Parietal lobe (tissue), 2 donors: ENCODE measurements at places on chromosomes 2 and 18. TPM values are rescaled to one million over a fixed set of nuclear protein-coding genes. Genes with fewer than 3 reads are reported as not detected.

Gene CMPK2
- 8.1 TPM for total RNA-seq

Gene RUFY4
- total RNA-seq = not detected

Gene TAF4B
- 3.4 TPM for total RNA-seq

Gene RGPD3
- 1.3 TPM for total RNA-seq

Gene FBXO15
- total RNA-seq = 5.9 TPM

Gene CYTIP
- 2.5 TPM for total RNA-seq

Gene SPHKAP
- total RNA-seq = 51.3 TPM

Gene FAP
- total RNA-seq = 1.3 TPM

Gene TMEM178A
- total RNA-seq = 32.2 TPM

Gene FOXI3
- total RNA-seq = 0.63 TPM

Gene IL1F10
- total RNA-seq = not detected

Gene MAPRE3
- total RNA-seq = 35.7 TPM

Gene MTCL1
- 61.0 TPM for total RNA-seq

Gene MC4R
- 1.3 TPM for total RNA-seq

Gene IL36A
- total RNA-seq = not detected

Gene FSIP2
- total RNA-seq = 11.0 TPM

Gene RAPGEF4
- total RNA-seq = 27.5 TPM

Gene FTCDNL1
- 3.1 TPM for total RNA-seq

Gene B4GALT6
- 10.3 TPM for total RNA-seq

Gene PRKAG3
- total RNA-seq = not detected

Gene PROKR1
- 2.8 TPM for total RNA-seq

Gene SERPINB7
- not detected for total RNA-seq

Gene CD226
- total RNA-seq = 1.3 TPM

Gene STARD6
- total RNA-seq = not detected

Gene CD8A
- 1.3 TPM for total RNA-seq

Gene SPC25
- 5.9 TPM for total RNA-seq

Gene IKZF2
- 19.7 TPM for total RNA-seq

Gene TBC1D8
- 12.5 TPM for total RNA-seq

Gene GAL3ST2
- total RNA-seq = 1.3 TPM

Gene POTEJ
- total RNA-seq = not detected

Gene PLGLB2
- 5.9 TPM for total RNA-seq

Gene ZDBF2
- 34.4 TPM for total RNA-seq

Gene MC5R
- total RNA-seq = 5.0 TPM

Gene ERFE
- total RNA-seq = 1.3 TPM

Gene PID1
- total RNA-seq = 36.9 TPM

Gene TFCP2L1
- under 0.01 TPM for total RNA-seq

Gene SLC9A4
- total RNA-seq = 0.63 TPM

Gene ALLC
- total RNA-seq = not detected

Gene MOGAT1
- total RNA-seq = not detected

Gene UGT1A5
- not detected for total RNA-seq

Gene COL4A4
- total RNA-seq = 0.94 TPM

Gene C2orf80
- 21.0 TPM for total RNA-seq

Gene PIGN
- total RNA-seq = 67.9 TPM

Gene CTAGE1
- total RNA-seq = not detected

Gene CROCC2
- under 0.01 TPM for total RNA-seq
